ENCODE measurements at places on chromosomes 6 and 20.
A peak's percentile ranks its signal among the peaks of the same experiment; 100 is the strongest.

DNA sequence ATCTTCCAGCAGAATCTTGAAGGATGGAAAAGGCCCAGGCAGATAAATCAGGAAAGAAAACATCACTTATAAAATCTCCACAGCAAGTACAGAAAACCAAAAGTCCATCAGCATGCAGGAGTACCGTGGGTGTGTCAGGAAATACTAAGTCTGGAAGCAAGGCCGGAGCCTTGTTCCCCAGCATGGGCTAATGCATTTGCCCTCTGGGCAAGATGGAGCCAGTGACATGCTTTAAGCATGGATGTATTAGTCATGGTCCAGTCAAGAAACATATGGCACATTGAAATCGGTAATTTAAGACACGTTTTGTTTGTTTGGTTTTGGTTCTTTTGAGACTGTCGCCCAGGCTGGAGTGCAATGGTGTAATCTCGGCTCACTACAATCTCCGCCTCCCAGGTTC, 506.0 kb upstream of the JARID2 start:
- ATAC-seq, result no peak

- ATAC-seq, result no peak
Measured at GRCh38 chr20:56575157-56575556, 42.1 kb downstream of the FAM209B start.

DNA sequence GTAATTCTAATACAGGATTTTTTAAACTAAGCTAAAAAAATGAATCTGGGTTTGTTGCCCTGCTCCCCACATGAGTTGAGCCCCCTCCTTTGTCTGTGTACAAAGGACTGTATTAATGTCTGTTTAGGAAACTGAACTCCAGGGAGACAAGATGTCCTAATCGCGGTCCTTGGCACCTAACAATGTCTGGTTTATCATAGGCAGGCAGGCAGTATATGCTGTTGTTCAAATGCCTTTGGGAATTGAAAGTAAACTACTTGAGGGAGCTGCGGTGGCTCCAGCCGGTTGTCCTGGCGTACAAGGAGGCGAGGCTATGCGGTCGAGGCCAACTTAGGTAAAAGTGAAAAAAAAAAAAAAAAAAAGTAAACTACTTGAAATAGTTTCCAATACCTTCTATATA, 98.5 kb downstream of the TULP4 start:
- no peak for ATAC-seq

DNA sequence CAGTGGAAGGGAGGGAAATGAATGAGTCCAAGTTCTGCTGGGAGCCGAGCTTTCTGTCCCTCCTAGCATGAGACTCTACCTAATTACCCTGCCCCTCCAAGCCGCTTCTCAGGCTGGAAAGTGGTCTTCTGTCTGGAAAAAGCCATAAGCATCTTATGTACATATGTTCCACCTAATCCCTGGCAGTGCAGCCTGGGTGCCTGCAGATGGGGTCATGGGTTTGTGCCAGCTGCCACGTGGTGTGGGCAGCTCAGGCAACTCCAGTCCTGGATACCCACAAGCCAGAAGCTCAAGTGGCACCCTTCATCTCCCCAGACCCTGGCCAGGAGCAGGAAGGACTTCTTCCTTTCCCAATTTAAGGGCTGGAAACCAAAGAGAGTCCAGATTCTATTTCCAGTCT, 253.1 kb downstream of the LY86 start:
- no peak for ATAC-seq

- ATAC-seq, result peak; percentile 51
Measured at GRCh38 chr6:16396497-16397319, 158.3 kb downstream of the GMPR start.

DNA sequence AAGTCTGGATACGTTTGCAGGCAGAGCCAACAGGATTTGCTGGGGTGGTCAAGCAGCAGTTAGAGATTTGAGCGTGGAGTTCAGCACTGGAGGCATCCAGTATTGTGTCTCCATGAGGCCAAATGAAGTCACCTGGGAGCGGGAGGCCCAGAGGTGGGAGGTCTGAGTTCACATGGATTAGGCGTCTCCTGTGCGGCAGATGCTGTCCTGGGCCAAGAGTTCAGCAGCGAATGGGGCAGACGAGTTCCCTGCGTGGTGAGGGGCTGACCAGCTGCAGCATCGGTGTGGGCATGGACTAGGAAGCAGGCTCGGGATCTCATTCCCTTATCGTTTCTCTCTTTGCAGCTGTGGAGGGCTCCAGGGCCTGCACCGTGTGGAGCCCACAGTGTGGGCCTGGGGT, 66.2 kb downstream of the BCAS4 start:
- no peak for ATAC-seq

- ATAC-seq, result no peak
Measured at GRCh38 chr6:94645191-94645590, 932.1 kb upstream of the MANEA start.

- no peak for ATAC-seq
Measured at GRCh38 chr6:136669299-136669699, 119.1 kb upstream of the MAP7 start.

DNA sequence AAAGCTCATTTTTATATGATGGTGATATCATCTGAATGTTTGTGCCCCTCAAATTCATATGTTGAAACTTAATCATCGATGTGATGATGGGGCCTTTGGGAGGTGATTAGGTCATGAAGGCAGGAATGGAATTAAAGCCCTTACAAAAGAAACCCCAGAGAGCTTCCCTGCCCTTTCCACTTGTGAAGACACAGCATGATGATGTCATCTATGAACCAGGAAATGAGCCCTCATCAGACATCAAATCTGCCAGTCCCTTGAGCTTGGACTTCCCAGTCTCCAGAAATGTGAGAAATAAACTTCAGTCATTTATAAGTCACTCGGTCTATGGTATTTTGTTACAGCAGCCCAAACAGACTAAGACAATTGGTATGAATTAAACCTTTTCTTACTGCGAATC, 153.1 kb downstream of the MYB start:
- ATAC-seq, result no peak

DNA sequence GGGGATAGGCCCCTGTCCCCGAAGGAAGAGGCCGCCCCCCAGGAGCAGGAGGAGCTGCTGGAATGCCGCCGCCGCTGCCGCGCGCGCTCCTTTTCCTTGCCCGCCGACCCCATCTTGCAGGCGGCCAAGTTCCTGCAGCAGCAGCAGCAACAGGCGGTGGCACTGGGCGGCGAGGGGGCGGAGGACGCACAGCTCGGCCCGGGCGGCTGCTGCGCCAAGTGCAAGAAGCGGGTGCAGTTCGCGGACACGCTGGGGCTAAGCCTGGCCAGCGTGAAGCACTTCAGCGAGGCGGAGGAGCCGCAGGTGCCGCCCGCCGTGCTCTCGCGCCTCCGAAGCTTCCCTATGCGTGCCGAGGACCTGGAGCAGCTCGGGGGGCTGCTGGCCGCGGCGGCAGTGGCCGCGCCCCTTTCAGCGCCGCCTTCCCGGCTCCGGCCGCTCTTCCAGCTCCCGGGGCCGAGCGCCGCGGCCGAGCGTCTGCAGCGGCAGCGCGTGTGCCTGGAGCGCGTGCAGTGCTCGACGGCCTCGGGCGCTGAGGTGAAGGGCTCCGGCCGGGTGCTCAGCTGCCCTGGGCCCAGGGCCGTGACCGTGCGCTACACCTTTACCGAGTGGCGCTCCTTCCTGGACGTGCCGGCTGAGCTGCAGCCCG, 630 bp downstream of the PPP1R3G start:
- no peak for ATAC-seq

DNA sequence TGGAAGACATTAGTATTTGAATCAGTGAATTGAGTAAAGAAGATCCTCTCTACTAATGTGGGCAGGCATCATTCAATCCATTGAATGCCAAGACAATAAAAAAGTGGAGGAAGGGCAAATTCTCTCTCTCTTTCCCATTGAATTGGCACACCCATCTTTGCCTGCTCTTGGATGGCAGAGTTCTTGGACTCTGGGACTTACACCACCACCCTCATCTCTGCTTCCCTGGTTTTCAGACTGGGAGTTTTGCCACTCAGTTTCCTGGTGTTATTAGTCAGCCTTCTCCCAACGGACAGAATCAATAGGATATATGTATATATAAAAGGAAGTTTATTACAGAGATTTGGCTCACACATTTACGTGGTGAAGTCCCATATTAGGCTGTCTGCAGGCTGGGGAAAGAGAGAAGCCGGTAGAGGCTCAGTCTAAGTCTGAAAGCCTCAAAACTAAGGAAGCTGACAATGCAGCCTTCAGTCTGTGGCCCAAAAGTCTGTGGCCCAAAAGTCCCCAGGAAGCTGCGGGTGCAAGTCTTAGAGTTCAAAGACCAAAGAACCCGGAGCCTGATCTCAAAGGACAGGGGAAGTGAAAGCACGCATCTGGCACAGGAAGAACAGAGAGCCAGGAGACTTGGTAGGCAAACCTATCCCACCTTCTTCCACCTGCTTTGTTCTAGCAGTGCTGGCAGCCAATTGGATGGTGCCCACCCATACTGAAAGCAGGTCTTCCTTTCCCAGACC, 64.4 kb downstream of the SMPDL3A start:
- no peak for ATAC-seq

DNA sequence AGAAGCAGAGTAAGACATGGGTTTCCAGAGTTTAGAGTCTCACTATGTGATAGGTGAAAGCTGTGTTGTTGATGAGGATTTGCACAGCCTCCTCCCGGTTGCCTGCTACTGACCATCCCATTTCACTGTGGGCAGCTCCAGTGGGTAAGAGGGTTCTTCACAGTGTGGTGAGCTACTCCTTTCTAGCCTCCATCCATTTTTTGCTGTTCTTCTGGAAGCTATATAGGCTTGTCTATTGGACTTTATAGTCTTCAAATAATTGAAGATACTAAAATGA, 13.4 kb downstream of the UST start:
- no peak for ATAC-seq

GRCh38 chr6:16746812-16747211, 14.4 kb downstream of the ATXN1 start:
- no peak for ATAC-seq

GRCh38 chr6:168160506-168161370, 81.7 kb upstream of the FRMD1 start:
- ATAC-seq, result no peak

DNA sequence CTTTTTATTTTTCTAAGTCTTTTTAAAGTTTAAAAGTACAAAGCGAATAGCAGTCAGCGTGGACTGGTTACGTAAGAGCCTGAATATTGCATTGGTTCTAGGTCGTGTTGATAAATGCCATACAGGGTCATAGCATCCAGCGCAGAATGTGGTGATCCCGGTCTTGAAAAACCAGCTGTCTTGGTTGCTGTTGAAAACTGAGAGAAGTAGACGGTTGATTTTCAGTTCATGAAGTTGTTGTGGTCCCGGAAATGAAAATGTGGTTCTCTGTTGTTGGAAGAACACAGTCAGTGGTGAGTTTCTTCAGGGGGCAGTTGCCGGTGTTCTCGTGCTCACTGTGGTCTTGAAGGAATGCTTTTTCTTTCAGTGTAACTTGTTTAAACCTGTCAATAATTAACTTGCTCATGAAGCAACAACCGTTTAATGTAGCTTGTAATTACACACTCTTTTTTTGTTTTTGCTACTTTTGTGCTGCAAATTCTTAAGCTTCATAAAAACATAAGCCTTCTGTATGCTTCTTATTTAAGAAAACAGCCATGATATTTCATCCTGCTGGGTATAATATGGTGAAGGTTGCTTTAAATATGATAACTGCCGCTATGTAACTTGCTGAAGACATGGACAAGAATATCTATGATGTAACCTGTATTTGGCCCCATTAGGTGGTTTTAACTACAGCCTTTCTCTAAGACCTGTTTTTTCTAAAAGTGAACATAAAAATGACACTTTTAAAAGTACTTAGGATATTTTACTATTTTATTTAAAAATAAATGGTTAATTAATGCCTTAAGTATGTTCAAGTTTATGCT, 64.8 kb upstream of the KIF25 start:
- ATAC-seq, result no peak

- peak; percentile 18 for ATAC-seq
Measured at GRCh38 chr20:44642203-44643153, 9.0 kb downstream of the ADA start.

- peak; percentile 34 for ATAC-seq
Measured at GRCh38 chr6:30590509-30590908, 19.3 kb downstream of the ABCF1 start.

GRCh38 chr6:1678201-1678600, 68.5 kb downstream of the FOXC1 start:
- no peak for ATAC-seq

DNA sequence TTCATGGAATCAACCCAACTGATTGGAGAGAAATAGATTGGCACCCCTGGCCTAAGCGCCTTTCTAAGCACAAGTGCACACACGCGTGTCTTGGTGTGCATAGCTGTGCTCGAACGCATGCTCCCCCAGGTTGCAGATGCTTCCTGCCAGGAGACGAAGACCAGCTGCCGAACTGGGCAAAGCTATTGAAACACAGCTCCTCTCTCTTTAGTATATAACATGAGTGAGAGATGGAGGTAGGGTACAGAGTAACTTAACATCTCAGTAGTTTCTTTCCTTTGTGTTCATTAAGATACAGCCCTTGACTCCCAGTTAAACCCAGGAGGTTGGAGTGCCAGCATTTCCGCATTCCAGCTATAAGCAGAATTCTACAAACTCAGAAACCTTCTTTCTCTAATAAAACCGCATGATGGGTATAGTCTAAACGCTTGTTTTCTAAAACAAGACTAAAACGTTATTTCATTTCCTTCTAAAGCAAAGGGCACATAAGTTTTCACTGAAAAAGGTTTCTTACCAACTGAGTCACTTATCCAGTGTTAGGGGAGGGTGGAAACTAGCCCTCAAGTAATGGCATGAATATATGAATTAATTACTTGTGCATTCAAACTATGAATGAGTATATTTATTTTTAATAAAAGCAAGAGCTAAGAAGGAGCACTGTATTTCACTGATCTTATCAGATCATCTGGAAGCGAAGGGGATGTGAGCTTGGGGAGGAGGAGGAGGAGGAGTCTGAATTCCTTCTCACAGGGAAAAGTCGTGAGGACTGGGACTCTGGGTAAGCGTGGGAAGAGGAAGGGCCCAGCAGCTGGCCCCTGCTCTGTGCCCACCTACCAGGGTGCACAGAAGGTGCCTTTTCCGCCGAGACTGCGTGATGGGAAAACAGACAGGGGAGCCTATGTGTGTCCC, 179.2 kb downstream of the TMEM242 start:
- ATAC-seq, result no peak

DNA sequence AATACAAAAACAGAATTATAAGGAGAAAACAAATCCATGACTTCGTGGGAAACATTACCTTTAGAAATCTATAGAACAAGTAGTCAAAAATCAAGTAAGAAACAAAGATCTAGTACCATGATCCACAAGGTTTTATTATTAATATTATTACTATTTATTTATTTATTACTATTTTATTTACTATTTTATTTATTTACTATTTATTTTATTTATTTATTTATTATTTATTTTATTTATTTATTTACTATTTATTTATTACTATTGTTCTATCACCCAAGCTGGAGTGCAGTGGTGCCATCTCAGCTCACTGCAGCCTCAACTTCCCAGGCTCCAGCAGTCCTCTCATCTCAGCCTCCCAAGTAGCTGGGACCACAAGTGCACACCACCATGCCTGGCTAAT, 13.5 kb upstream of the ELMO2 start:
- ATAC-seq, result no peak

Data from activated CD4-positive, CD25-positive, alpha-beta regulatory T cell treated with anti-CD3 and anti-CD28 coated beads, Interleukin-2, amount 50 U/mL, for 24 hours (primary cell).